ENCODE measurements at places on chromosomes 3 and 15.

- no peak for DNase-seq
These were observed 66.9 kb upstream of the CADM2 start for GRCh38 chr3:84891851-84892250.

GRCh38 chr15:30956216-30957124 lies 35.0 kb downstream of the MTMR10 start:
- DNase-seq, result no peak

DNA sequence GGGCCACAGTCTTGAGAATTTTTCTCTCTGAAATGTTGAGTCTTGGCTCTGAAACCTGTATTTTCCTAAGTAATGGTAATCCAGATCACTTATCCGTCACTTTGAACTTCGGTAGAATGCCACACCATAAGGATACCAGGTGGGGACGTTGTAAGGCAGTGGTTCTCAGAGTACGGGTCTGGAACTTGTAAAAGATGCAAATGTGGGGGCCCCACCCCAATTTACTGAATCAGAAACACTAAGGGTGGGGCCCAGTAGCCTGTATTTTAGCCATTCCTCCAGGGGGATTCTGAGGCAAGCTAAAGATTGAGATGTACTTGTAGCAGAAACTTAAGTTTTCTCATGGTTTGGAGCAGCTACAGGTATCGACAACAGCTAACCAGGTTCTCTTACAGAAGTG lies 555.3 kb downstream of the FOXP1 start:
- no peak for DNase-seq

DNA sequence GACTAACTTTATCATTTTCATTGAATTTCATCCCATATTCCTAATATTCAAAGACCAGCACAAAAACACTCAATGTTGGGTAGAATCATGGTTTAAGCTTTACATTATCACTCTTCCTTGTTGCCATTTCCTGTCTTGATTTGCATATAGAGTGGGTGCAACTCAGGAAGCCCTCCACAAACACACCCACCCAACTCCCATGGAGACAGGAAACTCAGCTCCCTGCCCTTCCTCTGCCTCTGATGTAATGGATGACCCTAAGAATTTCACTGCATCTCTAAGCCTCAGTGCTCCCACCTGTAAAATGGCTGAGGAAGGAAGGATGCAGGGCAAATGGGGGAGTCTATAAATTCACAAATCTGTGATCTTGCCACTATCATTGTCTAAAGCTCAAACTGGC lies 98.1 kb upstream of the BFSP2 start:
- DNase-seq, result no peak

DNA sequence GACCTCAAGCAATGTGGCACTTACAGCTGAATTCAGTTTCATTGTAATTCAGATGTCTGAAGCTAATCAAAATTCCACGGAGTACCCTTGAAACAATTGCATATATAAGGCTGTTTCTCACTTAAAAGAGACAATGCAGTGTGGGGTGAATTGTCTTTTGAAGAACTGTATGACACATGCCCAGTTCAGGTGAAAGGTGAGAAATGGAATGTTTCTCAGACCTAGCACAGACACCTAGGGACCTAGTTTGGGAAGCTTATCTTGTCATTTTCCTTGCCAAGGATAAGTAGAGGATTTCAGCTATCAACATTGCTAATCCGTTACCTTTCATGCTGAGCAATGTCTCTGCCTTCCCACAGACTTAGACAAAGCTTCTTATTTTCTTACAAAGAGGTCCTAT lies 36.3 kb downstream of the MBNL1 start:
- no peak for DNase-seq

DNA sequence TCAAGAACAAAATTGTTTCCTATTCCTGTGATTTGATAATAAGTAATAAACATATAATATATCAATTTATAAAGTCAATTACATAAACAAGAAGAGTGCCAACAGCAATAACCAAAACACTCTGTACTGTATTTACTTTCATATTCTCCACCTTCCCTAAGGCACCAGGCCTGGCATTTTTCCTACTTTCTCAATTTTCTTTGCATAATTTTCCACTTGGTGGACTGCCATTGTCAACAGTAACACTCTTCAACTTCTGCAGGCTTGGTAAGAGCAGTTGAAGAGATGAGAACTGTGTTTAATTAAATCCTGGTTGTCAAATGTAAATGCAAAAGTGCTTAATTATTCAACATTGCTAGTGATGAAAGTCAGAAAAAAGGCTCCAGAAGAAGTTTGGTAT lies 229.8 kb upstream of the PLSCR5 start:
- no peak for DNase-seq

GRCh38 chr3:127431066-127431465 lies 143.2 kb upstream of the PRR20G start:
- no peak for DNase-seq

DNA sequence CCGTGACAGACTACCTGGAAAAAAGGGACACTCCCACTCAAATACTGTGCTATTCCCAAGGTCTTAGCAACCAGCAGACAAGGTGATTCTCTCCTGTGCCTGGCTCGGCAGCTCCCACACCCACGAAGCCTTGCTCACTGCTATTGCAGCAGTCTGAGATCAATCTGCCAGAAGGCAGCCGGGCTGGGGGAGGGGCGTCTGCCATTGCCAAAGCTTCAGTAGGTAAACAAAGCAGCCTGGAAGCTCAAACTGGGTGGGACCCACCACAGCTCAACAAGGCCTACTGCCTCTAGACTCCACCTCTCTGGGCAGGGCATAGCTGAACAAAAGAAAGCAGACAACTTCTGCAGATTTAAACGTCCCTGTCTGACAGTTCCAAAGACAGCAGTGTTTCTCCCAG lies 128.4 kb upstream of the SETMAR start:
- DNase-seq, result no peak

DNA sequence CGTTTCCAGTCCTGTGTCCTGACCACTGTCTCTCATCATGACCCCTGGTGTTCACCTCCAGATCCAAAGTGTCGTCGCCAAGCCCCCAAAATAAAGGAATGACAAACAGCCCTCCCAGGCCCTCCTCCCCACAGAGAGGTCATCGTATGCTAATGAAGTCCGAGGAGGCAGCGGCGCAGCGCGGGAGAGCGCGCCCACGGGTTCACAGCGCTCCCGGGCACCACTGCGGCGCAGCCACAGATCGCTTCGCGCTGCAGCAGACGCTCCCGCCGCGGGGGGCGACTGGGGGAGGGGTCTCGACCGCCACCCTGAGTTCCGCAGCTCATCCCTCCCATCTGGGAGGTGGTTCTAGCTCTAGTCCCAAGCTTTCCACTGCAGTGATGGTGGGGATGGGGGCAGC lies 1.3 kb downstream of the DGKG start:
- no peak for DNase-seq

DNA sequence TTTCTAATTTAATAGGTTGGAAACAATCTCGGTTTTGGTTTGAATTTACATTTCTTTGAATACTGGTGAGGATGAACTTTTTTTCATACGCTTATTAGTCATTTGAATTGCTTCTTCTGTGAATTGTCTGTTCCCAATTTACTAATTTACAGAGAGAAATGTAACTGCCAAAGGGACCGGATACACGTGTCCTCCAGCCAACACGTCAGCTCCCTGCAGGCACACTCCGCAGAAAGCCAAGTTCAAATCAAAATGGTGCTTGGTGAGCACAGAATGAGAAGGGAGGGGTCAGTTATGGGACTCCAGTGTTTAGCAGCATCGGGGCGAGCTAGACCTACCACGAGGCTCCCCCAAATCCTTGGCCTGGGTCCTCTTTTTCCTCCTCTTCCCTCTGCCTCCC lies 10.8 kb upstream of the TSEN2 start:
- no peak for DNase-seq

- peak; percentile 37 for DNase-seq
These were observed 40.5 kb downstream of the NGRN start for GRCh38 chr15:90305932-90306331.

DNA sequence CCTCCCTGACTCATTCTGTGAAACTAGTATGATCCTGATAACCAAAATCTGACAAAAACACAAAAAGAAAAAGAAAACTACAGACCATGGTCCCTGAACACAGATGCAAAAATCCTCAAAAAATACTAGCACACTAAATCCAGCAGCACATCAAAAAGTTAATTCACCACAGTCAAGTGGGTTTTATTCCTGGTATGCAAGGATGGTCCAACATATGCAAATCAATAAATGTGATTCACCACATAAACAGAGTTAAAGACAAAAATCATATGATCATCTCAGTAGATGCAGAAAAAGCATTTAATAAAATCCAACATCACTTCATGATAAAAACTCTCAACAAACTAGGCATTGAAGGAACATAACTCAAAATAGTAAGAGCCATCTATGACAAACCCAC lies 12.8 kb downstream of the SAXO2 start:
- DNase-seq, result no peak

GRCh38 chr3:138862531-138862923 lies 27.8 kb upstream of the PIK3CB start:
- DNase-seq, result peak; percentile 88

- no peak for DNase-seq
These were observed 22.6 kb downstream of the ZIC1 start for GRCh38 chr3:147431751-147432150.

DNA sequence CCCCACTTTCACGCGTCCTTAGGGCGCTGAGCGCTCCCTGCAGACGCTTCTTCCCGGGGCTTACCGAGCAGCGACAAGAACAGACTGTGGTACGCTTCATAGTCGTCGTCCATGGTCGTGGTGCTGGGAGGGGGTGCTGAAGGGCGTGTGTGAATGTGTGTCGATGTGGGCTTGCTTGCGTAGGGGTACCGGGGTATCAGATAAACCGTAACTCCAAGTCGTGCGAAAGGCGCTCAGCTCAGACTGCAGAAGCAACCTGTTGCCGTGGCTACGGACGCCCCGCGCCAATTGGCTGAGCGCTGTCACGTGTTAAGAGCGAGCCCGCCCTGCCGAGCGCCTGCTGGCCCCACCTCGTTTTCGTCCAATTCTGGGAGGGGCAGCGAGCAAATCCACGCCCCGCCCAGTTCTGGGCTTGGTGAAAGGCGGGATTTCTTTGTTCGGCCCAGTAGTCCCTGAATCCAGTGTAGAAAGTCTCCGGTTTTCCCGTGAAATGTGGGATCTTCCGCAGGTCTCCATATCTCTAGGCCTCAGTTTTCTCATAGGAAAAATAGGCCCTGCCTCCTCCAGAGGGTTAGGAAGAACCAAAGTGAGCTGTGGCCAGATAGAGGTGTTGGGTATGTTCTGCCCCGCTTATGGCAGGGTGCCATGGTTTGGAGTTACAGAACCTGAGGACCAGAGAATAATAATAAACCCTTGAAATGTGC lies at the start of gene EFCAB12:
TSS of gene EFCAB12 (minus strand) at position 261 of the 704 bp plus-strand sequence. CDS start at position 113, 148 bp downstream.
- DNase-seq, result peak; percentile 91

DNA sequence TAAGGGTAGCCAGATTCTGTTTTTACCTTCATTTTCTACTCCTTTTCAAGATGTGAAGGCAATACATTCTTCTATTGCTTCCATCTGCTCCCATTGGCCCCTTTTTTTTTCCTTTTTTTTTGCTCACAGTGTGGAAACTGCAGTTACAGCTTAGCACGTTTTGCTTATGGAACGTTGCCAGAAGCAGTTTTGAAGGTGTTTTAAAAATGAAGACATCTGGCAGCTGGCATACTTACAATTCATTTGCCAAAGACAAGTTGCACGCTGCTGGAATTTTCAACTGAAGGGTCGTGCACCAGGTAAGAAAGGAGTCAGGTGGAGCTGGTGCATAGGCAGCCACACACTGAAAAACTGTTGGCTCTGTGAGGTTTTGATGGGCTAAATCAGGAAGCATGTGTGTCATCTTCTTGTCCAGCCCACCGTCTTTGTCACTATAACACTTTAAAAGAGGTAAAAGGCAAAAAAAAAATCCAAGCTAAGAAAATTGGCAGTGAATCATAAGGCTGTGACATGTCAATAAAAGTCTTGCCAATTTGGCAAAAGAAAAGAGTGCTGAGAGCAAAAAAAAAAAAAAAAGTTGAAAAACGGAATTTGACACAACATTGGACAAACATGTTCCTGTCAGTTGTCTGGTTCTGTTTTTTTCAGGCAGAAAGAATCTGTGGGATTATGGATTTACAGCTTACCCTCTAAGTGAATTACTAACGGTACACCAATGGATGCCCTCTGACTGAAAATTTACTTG lies 225.4 kb upstream of the SOX2 start:
- DNase-seq, result no peak

- DNase-seq, result peak; percentile 63
These were observed 12.2 kb downstream of the SEMA3G start for GRCh38 chr3:52432691-52433141.

- no peak for DNase-seq
These were observed 307.9 kb downstream of the TLE3 start for GRCh38 chr15:69789648-69790393.

- peak; percentile 31 for DNase-seq
These were observed 103.2 kb upstream of the TJP1 start for GRCh38 chr15:29925227-29926082.

- DNase-seq, result no peak
These were observed 422.2 kb downstream of the GBE1 start for GRCh38 chr3:81339040-81339845.

DNA sequence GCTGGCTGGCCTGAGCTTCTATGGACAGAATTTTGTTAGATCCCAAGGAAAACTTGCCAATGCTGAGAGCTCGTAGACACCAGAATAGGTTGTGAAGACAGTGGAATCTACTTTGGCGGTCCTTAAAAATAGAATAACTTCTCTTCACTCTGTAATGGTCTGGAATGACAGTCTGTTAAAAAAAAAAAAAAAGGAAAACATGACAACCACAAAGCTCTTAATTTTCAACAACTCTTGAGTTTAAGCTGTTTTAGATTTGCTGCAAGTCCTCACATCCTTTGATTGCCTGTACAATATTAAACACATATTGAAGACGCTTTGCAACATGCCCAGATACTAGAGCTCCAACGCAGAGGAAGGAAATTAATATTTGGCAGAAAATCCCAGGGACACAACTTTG lies 122.8 kb upstream of the GALNT15 start:
- no peak for DNase-seq

DNA sequence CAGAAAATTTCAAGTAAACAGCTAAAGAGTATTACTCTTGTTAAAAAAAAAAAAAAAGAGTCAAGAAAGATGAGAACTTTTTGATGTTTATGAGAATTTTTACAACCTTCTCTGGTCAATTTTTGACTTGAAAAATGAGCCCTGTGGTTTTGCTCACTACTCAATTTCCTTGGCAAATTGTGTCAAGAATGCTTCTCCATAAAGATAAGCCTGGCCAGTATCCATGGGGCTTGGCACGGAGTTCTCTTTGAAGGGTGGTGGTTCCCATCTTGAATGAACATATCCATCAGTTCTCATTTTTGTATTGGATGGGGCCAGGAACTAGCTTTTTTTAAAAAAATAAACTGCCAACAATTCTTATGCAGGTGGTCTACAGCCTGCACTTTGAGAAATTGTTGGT lies 179.9 kb downstream of the RYR3 start:
- no peak for DNase-seq
